ENCODE measurements at places on chromosomes 3 and 15. TPM values are rescaled to one million over a fixed set of nuclear protein-coding genes. Genes with fewer than 3 reads are reported as not detected.

The CDHR4 gene
- not detected for total RNA-seq

The ANKUB1 gene
- 1.7 TPM for total RNA-seq

The EIF4E3 gene
- total RNA-seq, result 6.0 TPM

The ZMYND10 gene
- total RNA-seq, result 1.1 TPM

The TRIM42 gene
- not detected for total RNA-seq

Data from airway epithelial cell (primary cell).